ENCODE measurements at places on chromosomes 2 and 18.

- no peak for DNase-seq
These were observed 72.1 kb downstream of the AP1S3 start for GRCh38 chr2:223765221-223765785.

- DNase-seq, result no peak
These were observed 62.8 kb downstream of the MEX3C start for GRCh38 chr18:51134721-51135120.

- DNase-seq, result no peak
These were observed 83.6 kb downstream of the HS1BP3 start for GRCh38 chr2:20567159-20567925.

GRCh38 chr2:14194233-14194632 is 438.3 kb upstream of the LRATD1 start:
- DNase-seq, result no peak

GRCh38 chr2:133836691-133837345 is 268.6 kb upstream of the NCKAP5 start:
- no peak for DNase-seq

- peak; percentile 92 for DNase-seq
These were observed 268.2 kb upstream of the ID2 start for GRCh38 chr2:8413589-8414135.

- no peak for DNase-seq
These were observed 64.4 kb downstream of the ACOXL start for GRCh38 chr2:110796716-110797301.

DNA sequence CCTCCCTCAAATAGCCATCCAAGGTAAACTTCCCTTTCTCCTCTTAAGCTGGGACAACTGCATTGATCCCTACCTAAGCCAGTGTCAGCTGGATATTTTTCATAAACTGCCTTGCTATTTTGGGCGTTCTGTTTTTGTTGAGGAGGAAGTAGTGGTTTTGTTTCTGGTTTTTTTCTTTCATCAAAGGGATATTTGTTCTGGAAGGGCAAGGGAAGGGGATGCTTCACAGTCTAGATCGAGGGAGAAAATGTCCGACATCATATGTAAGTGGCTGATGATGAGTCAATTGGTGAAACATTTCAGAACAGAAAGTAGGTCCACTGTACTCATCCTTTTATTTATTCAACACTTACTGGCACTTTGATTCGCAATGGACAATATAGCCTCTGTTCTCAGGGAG is 31.0 kb downstream of the TANC1 start:
- DNase-seq, result no peak

DNA sequence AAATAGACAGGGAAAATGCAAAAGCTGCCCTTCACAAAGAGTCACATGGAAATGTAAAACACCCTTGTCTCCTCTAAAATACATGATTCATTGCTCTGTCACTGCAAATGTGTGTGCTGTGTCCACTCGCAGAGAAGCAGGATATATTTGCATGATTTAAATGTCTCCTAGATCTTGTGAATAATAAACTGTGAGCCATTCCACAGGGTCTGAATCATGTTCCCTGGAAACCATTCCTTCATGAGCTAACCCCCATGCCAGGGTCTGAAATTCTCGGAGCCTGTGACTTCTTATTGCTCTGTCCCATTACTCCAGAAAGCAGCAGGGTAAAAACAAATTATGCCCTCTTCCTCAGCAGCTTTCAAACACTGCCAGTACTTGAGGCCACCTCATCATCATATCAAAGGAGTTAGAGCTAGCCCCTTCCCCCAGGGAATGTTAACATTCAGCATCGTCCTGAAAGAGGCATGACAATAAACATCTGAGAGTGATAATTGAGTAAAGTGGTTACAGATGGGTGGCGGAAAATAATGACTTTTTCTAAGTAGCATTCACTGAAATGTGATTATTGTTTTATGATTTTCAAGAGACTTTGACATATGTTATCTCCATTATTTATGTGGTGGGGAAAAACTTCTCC is 11.7 kb upstream of the CNGA3 start:
- DNase-seq, result no peak

GRCh38 chr2:237309011-237309410 is 105.0 kb downstream of the COL6A3 start:
- no peak for DNase-seq

DNA sequence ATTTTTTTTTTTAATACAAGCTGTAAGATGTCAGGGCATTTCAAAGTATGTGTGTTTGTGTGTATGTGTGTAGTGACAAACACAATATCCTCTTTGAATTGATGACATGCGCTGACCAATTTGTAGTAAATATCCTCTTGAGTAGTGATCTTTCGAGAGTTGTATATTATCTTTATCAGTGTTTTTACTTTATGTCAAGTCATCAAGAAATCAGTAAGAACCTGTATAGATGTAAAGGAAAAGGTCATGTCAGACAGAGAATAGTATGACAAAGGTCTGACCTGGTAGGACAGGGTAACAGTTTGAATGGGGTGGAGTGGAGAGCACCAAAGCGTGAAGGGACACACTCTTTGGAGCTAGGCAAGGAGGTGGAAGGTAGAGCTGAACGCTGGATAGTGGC is 1931.4 kb upstream of the CELF4 start:
- DNase-seq, result no peak

- DNase-seq, result no peak
These were observed 84.4 kb upstream of the NARS1 start for GRCh38 chr18:57705832-57706595.

DNA sequence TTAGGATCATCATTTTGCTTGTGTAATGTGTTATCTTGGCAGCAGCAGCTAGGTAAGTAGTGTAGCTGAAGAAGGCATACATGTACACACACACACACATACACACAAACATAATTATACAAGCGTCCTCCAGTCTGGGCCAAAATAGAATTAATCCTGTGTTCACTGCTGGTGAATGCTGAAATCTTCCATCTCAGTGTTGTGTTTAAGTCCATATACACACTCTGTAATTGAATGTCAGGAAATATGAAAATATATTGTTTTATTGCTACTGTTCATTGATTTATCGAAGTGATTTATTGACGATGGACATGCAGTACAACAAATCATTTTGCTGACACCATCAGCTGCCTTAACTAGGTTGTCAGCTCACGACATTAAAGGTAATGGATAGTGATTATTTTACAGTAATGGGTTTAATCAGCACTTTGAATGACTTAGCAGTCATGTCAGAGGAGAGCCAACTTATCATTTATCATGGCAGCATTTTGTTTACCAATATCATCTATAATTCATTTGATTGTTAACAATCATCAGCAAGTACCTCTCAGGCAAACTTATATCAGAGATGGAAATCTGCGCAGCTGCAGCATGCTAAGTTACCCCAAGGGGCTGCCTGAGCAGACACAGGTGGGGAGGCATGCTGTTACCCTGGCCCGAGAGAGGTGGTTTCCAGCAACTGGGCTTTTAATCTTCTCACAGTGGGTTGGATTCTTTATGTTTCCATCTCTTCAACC is 83.7 kb upstream of the FSHR start:
- no peak for DNase-seq

- no peak for DNase-seq
These were observed 28.7 kb downstream of the SMAD2 start for GRCh38 chr18:47901624-47902362.

DNA sequence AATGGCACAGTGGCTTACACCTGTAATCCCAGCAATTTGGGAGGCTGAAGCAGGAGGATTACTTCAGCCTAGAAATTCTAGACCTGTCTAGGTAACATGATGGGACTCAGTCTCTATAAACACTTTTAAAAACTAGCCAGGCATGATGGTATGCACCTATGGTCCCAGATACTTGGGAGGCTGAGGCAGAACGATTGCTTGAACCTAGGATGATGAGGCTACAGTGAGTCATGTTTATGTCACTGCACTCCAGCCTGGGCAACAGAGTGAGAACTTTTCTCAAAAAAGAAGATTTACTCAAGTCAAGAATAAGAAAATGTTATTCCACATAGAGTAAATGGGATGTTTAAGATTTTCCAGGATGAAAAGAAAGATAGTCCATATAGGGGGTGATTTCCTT is 158.6 kb downstream of the HNMT start:
- no peak for DNase-seq

DNA sequence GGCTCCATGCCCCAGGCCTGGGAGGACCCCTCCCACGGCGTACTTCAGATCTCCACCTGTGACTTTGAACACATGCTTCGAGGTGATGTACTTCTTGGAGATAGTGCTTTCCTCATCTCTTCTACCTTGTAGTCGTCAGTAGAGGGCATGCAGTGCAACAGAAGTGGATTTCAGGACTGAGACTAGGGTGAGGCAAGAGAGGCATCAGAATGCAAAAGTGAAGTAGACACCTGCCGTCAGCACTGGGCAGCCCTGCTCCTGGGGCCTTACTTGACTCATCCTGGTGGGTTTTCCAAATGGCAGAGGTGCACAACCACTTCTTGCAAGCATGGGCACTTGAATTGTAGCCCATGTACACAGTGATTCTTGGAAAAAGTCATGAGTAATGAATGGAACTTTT is 258.8 kb downstream of the NEDD4L start:
- no peak for DNase-seq

- no peak for DNase-seq
These were observed 1.1 kb downstream of the MARCHF4 start for GRCh38 chr2:216370961-216371712.

DNA sequence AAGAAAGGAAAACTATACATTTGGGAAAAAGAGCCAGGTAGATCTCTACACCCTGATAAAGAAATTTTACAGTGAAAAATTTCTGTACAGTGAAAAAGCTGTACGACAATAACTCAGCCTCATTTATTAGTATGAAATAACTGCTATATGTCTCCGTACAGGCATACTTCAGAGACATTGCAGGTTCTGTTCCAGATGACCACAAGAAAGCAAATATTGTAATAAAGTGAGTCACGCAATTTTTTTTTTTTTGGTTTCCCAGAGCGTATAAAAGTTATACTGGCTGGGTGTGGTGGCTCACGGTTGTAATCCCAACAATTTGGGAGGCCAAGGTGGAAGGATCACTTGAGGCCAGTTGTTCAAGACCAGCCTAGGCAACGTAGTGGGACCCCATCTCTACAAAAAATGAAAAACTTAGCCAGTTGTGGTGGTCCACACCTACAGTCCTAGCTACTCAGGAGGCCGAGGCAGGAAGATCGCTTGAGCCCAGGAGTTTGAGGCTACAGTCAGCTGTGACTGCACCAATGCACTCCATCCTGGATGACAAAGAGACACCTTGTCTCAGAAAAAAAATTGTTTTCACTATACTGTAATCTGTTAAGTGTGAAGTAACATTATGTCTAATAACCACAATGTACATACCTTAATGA is 28.2 kb upstream of the AMMECR1L start:
- DNase-seq, result no peak

DNA sequence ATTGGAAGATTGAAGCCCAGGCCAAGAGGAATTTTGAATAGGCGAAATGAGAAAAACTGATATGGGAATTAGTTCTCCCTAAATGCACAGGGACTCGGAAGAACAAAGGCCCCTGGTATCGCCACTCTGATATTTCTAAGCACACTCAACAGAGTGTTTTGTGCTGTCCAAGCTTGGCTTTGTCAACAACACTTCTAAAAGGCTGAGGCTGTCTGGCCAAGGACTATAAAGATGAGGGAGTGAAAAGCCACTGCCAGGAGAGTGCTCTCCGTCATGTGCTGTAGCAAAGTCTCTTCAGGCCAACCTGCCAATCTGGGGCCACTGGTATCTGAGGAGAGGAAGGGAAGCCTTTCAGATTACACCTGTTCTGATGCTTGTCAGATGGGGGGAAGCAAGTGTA is 611.2 kb upstream of the PIK3C3 start:
- DNase-seq, result no peak

- DNase-seq, result no peak
These were observed 148.8 kb downstream of the HRH4 start for GRCh38 chr18:24609254-24609653.

GRCh38 chr2:60745761-60746160 is 10.3 kb upstream of the PAPOLG start:
- no peak for DNase-seq

- no peak for DNase-seq
These were observed 121.7 kb upstream of the B3GNT2 start for GRCh38 chr2:62074233-62074632.

- DNase-seq, result peak; percentile 52
These were observed 175.8 kb downstream of the LOXHD1 start for GRCh38 chr18:46481048-46481846.

- DNase-seq, result no peak
These were observed 363.6 kb downstream of the ZNF521 start for GRCh38 chr18:24988253-24988840.

GRCh38 chr2:238974081-238974480 is 126.2 kb downstream of the TWIST2 start:
- DNase-seq, result no peak

- DNase-seq, result no peak
These were observed 294.9 kb downstream of the SOX11 start for GRCh38 chr2:5986801-5987787.

GRCh38 chr18:9201224-9201623 is 64.6 kb downstream of the ANKRD12 start:
- DNase-seq, result no peak

DNA sequence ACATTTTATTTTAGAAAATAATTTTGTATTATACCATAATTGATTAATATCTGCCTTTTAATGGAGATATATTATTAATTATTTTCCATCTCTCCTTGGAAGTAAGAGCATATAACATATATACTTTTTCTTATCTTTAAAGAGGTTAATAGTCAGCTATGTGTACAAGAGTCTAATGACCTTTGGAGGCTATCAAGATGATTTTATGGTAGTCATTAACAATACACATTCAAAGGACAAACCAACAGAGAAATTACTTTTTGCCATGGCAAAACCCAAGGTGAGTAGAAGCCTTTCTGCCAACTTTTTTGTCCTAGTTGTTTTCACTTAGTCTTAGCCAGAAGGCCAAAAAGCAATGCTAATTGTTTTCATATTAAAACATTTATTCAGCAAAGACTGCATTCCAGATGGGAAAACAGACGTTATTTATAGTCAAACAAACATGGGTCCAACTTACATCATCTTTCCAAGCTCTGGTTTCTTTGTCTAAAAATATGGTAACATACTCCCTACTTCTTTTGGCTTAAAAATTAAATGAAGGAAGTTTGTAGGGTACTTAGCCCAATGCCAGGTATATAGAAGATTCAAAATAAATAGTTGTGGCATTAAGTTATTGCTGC is 9.6 kb upstream of the DYNC2LI1 start:
- DNase-seq, result no peak

DNA sequence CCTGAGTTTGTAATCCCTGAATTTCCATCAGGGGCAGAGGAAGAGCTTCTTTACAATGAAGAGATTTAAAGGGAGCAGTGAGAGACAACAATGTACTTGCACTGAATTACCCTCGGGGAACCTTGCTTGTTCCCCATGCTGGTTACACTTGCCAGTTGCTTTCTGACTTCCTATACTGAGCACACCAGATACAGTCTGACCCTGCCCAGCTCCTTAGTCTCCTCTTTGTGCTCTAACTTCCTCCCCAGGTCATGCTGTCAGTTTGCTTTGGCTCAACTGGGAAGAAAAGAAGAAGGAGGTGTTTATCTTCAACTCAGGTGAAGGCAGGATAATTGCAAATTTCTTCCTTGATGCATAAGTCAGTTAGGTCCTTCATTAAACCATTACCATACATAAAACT is 658.4 kb downstream of the NYAP2 start:
- no peak for DNase-seq

- DNase-seq, result no peak
These were observed 2.7 kb downstream of the CCDC88A start for GRCh38 chr2:55416786-55417568.

- DNase-seq, result no peak
These were observed 412.1 kb upstream of the CDH2 start for GRCh38 chr18:28588884-28589549.
